ENCODE measurements at places on chromosomes 5 and 9.

DNA sequence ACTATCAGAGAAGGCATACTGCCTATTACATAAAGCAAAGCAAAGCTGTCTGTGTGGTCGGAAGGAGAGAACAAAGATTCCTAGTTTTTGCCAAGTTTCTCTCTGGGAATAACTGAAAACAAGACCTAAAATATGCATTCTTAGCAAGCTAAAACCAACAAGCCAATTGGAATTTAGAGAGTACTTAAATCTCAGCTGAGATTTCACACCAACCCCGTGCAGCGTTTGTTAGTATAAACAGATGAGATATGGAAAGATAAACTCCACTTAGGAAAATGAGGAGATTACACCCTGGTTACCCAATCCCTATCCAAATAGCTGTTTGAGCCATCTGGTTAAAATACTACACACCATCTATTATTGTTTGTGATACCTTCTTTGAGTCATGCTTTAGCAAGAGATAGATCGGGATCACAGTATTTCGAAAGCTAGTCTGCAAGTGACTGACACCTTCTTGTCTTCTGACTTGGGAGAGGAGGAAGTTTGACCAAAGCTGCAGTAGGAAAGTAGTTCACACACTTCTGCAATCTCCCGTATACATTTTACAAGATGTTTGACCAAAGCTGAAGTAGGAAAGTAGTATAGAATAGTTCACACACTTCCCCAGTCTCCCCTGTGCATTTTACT, 18.2 kb downstream of the FAF2 start:
- no peak for DNase-seq

- DNase-seq: no peak
Observed at GRCh38 chr9:87596862-87597261, 99.2 kb downstream of the DAPK1 start.

DNA sequence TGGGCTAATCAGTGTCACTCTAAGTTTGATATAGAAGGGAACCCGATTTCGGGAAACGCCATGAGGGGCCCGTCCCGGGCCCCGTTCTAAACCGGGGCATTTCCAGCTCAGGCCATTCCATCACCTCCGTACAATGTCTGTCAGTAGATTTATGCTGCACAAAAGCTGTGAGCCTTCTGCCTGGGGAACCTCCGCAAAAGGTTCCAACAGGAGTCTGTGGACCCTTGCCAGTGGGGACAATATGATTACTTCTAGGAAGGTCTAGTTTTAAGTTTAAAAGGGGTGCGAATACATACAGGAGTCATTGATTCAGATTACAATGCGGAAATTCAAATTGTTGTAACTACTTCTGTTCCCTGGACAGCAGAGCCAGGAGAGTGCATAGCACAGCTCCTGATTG, 57.6 kb downstream of the RAPGEF1 start:
- no peak for DNase-seq

DNA sequence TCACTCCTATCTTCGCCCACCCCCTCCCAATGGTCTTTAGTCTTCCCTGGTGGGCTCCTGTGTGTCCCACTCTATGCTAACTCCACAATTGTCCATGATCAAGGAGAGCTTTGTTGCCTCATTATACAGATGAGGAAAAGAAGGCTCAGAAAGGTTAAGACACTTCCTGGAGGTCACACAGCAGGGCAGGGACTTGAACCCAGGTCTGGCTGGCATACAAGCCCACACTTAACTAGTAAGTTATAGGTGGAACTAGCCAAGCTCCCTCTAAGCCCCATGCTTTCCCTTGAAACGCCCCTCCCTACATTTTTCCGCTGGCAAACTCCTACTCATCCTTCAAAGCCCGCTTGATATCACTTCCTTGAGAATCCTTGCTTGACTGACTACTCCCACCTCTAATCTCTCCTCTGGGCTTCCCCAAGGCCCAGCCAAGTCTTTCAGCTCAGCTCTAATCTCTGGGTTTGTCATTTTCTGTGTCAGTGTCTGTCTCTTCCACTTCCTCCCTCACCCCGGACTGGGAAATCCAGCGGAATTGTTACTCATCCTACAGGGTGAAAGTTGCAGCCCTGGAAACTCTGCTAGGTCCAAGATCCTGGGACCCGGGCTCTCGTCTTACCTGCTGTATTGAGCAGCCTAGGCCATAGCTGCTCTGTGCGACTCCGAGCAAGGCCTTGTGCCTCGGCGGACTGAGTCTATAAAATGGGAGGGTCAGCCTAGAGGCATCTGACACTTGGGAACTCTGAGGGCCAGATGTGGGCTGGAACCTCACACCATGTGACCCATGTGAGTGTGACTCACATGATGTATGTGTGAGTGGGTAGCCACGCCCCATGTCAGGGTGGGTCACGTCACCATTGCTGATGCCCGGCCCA, 144.5 kb downstream of the GAPVD1 start:
- DNase-seq: no peak

GRCh38 chr5:173855162-173855994, 32.8 kb upstream of the CPEB4 start:
- DNase-seq: no peak

- no peak for DNase-seq
Observed at GRCh38 chr5:53386341-53386740, 94.1 kb upstream of the FST start.

GRCh38 chr5:149338364-149338763, 6.9 kb upstream of the GRPEL2 start:
- no peak for DNase-seq

DNA sequence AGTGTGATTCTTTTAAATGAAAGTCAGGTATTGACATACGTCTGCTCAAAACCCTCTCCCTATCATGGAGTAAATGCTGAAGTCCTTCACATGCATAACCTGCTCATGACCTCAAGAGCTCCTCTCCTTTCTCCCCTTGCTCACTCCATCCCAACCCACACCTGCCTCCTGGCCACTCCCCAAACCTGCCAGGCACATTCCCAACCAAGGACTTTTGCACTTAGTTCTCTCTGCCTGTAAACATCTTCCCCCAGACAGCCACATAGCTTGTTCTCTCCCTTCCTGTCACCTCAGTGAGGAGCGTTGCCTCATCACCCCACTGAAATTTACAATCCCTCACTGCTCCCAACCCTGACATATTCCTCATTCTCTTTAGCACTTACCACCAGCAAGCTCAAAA, 8.7 kb downstream of the SETD9 start:
- DNase-seq: no peak

- DNase-seq: no peak
Observed at GRCh38 chr9:34049630-34050384, 1.1 kb upstream of the UBAP2 start.

- DNase-seq: no peak
Observed at GRCh38 chr5:133938039-133938821, 30.2 kb downstream of the C5orf15 start.

DNA sequence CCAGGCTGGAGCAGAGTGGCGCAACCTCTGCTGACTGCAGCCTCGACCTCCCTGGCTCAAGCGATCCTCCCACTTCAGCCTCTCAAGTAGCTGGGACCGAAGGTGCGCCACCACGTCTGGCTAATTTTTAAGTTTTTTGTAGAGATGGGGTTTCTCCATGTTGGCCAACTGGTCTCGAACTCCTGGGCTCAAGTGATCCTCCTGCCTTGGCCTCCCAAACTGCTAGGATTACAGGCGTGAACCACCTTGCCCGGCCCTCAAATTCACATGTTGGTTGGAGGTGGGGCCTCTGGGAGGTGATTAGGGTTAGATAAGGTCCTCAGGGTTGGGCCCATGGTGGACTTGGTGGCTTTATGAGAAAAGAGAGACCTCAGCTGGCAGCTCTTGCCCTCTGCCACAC, 10.1 kb downstream of the LCN12 start:
- no peak for DNase-seq

- no peak for DNase-seq
Observed at GRCh38 chr5:67730917-67731474, 484.6 kb upstream of the PIK3R1 start.

GRCh38 chr9:14400658-14400995, 86.7 kb upstream of the NFIB start:
- no peak for DNase-seq

GRCh38 chr5:131067636-131068035, 97.4 kb downstream of the HINT1 start:
- DNase-seq: no peak

GRCh38 chr5:77560677-77561263, 68.7 kb upstream of the WDR41 start:
- DNase-seq: no peak

- no peak for DNase-seq
Observed at GRCh38 chr9:69427286-69427685, 102.3 kb downstream of the ENTREP1 start.

DNA sequence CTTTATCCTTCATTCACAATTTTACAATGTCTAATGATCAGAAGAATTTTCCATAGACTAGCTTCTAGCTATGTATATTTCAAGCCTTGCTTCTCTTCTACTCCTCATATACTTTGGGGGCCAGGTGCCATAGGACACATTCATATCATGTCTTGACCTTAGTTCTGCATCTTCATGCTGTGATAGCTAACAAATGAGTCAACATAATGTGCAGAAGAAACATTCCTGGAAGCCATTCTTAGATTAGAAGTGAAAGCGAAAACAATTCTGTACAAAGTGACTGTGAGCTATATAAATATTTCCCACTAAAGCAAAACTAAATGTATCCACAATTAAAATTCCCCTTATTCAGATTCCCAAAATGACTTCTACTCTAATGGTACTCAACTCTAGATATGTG, 320.2 kb upstream of the NREP start:
- no peak for DNase-seq

DNA sequence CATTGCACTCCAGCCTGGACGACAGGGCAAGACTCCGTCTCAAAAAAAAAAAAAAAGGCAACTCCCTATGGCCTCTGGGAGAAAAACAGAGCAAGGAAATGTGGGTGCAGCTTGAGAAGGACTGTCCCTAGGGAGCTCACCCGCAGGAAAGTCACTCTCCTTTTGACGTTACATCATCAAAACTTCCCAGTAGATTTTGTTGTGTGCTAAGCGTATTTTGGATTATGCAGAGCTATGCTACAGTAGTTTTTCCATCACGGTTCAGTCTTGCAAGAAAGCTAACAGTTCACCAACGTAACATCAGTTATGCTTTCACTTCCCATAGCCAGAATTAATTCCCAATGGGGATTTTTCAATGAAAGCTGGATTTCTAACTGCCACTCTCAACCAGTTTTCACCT, 138.8 kb downstream of the HSD17B3 start:
- no peak for DNase-seq

GRCh38 chr5:103041071-103041676, 78.8 kb downstream of the GIN1 start:
- no peak for DNase-seq

DNA sequence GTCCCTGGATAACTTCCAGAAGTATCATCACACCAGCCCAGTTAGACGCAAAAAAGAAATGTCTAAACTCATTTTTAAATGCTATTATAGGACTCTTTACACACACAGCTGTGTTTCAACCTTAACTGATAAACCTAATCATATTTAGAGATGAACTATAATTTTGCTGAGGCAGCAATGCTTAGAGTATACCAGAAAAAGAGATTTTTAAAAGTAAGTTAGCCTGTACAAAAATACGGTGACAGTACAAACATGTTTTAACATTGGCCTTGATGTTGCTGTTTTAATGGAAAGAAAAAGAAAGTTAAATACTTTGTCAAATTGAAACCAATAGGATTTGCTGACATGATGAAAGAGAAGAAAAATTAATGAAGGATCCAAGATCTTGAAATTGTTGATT, 1341.2 kb upstream of the CDH6 start:
- no peak for DNase-seq

GRCh38 chr5:124605541-124605940, 140.9 kb downstream of the ZNF608 start:
- no peak for DNase-seq

GRCh38 chr5:40754381-40755092, 1.2 kb downstream of the TTC33 start:
- DNase-seq: no peak

- DNase-seq: no peak
Observed at GRCh38 chr5:88602584-88602983, 280.4 kb downstream of the MEF2C start.

DNA sequence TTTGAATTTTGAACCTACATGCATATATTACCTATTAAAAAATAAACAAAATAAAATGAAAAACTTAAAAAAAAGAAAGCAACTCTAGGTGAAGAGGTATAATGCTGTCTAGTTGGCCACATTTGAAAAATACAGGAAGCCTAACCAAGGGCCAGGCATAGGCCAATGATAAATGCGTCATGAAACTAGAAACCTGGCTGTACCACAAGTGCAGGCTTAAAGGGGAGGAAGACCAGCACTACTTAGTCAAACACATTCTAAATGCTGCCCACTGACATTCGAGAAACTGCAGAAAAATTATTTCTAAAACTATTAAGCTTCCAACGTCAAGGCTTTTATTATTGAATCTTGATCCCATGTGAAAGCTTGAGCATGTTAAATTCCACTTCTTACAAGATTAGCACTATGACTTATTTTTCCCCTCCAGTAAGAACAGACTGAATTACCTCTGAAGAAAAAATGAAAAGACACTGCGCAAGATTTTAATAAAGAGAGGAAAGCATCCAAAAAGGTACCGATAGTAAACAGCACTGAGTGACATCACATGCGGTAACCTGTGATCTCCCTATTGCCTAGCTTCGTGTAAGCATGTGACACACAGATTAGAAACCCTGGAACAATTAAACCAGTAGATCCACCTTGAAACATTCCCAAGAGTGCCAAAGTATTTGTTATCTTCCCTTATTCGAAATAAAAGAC, 16.2 kb downstream of the CDC14B start:
- no peak for DNase-seq

DNA sequence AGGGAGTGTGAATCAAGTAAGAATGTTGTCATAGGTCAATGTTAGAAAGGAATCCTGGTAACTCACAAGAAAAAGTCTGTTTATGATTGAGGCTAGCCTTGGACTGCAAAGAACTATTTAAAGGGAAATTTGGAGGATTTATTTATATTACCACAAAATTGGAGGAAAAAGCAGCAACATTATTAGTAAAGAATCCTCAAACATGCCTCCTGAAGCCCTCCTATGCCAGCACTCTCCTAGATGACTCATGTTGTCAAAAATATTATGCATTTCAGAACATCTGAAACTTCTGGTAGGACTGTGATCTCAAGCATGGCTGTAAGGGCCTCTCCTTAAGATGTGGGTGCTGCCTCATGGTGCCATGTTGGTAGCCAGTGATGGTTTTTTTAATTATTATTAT, 628.5 kb downstream of the CHSY3 start:
- DNase-seq: no peak
